ENCODE measurements at places on chromosomes 11 and 22. TPM values are rescaled to one million over a fixed set of nuclear protein-coding genes. Genes with fewer than 3 reads are reported as not detected.
A peak's percentile ranks its signal among the peaks of the same experiment; 100 is the strongest.

DNA sequence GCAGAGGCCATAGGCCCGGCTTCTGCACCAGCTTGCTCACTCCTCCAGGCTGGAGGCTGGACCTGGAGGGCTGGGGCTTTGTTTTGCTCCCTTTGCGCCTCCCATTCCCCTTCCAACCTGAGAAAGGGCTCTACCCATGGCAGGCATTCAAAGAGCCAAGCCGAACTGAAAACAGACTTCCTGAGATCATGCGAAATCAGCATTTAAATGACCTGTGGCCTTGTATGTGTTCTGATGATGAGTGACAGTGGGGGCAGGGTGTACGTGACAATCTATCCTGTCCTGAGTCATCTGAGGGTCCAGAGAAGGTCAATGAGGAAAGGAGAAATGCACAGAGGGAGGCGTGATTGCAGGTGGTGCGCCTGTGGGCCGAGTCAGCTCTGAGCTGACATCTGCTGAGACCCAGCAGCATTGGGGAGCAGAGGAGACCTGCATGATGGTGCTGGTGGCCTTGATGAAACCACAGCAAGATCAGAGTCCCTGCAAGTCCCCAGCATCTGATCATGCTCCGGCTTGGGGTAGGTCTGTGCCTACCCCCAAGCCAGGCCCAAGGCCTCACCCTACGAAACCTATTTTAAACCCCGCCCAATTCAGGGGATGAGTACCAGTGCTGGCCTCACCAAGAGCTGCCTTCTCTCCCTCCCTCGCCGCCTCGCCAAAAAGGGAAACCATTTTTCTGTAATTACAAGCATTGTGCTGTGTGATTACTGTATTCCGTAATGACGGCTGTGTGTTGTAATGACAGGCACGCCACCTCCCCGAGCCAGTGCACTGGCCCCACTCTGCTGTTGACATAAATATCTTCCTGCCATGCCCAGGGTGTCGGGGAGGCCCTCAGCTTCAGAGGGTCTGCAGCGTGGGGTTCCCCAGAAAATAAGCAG, 95.2 kb upstream of the ANO1 start:
- no peaks in the 10 kb centered on the region for H3K36me3 ChIP-seq
- no peak overlapping the region for H3K27ac ChIP-seq
- H3K27me3 ChIP-seq, result peaks cover 6% of the 10 kb centered on the region
- H3K4me3 ChIP-seq, result no peak overlapping the region
- DNase-seq, result no peak

The GRIA4 gene
- total RNA-seq, result not detected

- H3K27ac ChIP-seq, result peak overlapping the region; percentile 88
- H3K27me3 ChIP-seq, result no peaks in the 10 kb centered on the region
- DNase-seq, result peak; percentile 79
- H3K4me1 ChIP-seq, result peaks cover 22% of the 10 kb centered on the region
Measured at GRCh38 chr11:117143390-117143789, 697 bp upstream of the PAFAH1B2 start.

GRCh38 chr22:39139933-39140332, 12.5 kb downstream of the CBX7 start:
- no peaks in the 10 kb centered on the region for H3K27me3 ChIP-seq
- DNase-seq, result no peak
- H3K4me3 ChIP-seq, result no peak overlapping the region
- no peaks in the 10 kb centered on the region for H3K36me3 ChIP-seq
- peaks cover 17% of the 10 kb centered on the region for H3K4me1 ChIP-seq
- H3K27ac ChIP-seq, result no peak overlapping the region

The C22orf15 gene
- total RNA-seq, result not detected

DNA sequence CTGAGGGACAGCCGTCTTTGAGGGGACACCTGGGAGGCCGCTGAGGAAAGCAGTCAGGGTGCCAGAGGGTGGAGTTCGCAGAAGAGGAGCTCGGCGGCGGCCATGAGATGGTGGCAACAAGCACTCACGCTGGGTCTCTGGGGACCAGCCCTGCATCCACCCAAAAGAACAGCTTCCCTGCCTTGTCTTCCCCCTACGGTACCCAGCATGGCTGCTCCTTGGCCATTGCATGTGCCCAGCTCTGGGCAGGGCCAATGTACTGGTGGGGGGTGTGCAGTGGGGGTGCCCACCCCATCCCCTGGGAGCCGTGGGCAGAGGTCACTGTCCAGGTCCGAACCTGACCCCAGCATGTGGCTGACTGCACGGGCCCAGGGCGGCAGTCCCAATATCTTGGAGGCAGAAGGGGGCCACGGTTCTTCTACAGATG, 42.3 kb downstream of the OSBPL5 start:
- peaks cover 38% of the 10 kb centered on the region for H3K4me1 ChIP-seq
- DNase-seq, result no peak
- H3K4me3 ChIP-seq, result no peak overlapping the region
- no peaks in the 10 kb centered on the region for H3K27me3 ChIP-seq
- H3K36me3 ChIP-seq, result peaks cover 17% of the 10 kb centered on the region

GRCh38 chr22:36641902-36642640, 61.5 kb downstream of the CACNG2 start:
- H3K27me3 ChIP-seq, result peaks cover 21% of the 10 kb centered on the region
- DNase-seq, result no peak
- no peak overlapping the region for H3K27ac ChIP-seq
- H3K36me3 ChIP-seq, result no peaks in the 10 kb centered on the region
- no peaks in the 10 kb centered on the region for H3K4me1 ChIP-seq
- no peak overlapping the region for H3K4me3 ChIP-seq

The TUB gene
- not detected for total RNA-seq

DNA sequence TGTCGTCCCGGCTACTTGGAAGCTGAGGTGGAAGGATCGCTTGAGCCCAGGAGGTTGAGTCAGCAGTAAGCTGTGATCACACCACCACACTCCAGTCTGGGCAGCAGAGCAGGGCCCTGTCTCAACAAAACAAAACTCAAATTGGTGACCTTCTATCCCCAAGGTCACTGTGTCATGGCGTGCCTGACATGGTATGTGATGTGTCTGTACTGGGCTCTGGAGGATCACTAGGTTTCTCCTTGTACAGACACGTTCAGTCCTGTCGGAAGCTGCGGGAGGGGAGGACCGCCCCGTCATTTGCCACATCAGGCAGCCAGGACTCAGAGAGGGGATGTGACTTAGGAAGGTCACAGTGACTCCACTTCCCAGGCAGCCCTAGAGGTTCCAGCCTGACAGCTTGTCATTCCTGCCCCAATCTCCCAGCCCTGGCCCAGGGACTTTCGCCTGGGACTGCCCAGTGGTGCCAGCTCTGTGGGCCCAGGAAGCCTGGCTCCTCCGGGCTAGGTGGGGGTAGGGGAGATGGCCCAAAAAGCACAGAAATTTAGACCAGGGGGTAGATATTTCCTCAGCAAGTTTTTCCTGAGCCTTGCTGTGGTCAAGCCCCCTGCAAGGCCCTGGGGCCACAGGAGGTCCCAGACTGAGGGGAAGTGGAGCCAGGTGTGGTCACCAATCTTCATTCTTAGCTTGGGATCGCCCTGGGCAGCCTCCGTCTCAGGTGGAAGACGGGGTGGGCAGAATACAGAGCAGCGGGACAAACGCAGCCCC, 53.2 kb downstream of the TRIOBP start:
- DNase-seq, result no peak
- no peak overlapping the region for H3K4me3 ChIP-seq

DNA sequence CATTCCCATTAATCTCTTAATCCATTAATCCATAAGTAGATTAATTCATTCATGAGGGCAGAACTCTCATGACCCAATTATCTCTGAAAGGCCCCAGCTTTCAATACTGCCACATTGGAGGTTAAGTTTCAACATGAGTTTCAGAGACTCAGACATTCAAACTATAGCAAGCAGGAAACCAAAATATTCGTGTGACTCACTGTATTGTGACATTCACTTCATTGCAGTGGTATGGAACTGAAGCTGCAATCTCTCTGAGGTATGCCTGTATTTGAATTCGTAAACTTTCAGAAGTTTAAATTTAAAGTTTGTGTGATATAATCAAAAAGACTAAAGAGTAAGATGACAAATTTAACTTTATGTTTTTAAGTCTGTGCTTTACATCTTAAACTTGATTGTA, 2.9 kb upstream of the OR52J3 start:
- H3K4me1 ChIP-seq, result no peaks in the 10 kb centered on the region
- no peak for DNase-seq
- peaks cover 4% of the 10 kb centered on the region for H3K27me3 ChIP-seq
- H3K4me3 ChIP-seq, result no peak overlapping the region
- H3K27ac ChIP-seq, result no peak overlapping the region

The GRIK4 gene
- not detected for total RNA-seq

The FAM227A gene
- 1.4 TPM for total RNA-seq

The PATE2 gene
- total RNA-seq, result not detected

- H3K36me3 ChIP-seq, result peaks cover 41% of the 10 kb centered on the region
- H3K4me3 ChIP-seq, result no peak overlapping the region
- no peaks in the 10 kb centered on the region for H3K27me3 ChIP-seq
- no peaks in the 10 kb centered on the region for H3K4me1 ChIP-seq
- no peak for DNase-seq
- H3K27ac ChIP-seq, result no peak overlapping the region
Measured at GRCh38 chr22:42877597-42878340, 20.7 kb upstream of the ARFGAP3 start.

GRCh38 chr11:66011785-66012303, at the start of gene CST6:
Gene CST6 (plus strand): TSS chr11:66012008. CDS start chr11:66012045, 37 bp downstream.
- no peaks in the 10 kb centered on the region for H3K36me3 ChIP-seq
- no peaks in the 10 kb centered on the region for H3K27me3 ChIP-seq
- H3K4me1 ChIP-seq, result peaks cover 59% of the 10 kb centered on the region
- no peak for DNase-seq
- H3K27ac ChIP-seq, result no peak within 1 kb of the TSS

The B3GAT1 gene
- 0.53 TPM for total RNA-seq

The TBX1 gene
- total RNA-seq, result 35.0 TPM

The TMEM45B gene
- 0.16 TPM for total RNA-seq
